ENCODE measurements at places on chromosomes 12 and 14. TPM values are rescaled to one million over a fixed set of nuclear protein-coding genes. Genes with fewer than 3 reads are reported as not detected.

DNA sequence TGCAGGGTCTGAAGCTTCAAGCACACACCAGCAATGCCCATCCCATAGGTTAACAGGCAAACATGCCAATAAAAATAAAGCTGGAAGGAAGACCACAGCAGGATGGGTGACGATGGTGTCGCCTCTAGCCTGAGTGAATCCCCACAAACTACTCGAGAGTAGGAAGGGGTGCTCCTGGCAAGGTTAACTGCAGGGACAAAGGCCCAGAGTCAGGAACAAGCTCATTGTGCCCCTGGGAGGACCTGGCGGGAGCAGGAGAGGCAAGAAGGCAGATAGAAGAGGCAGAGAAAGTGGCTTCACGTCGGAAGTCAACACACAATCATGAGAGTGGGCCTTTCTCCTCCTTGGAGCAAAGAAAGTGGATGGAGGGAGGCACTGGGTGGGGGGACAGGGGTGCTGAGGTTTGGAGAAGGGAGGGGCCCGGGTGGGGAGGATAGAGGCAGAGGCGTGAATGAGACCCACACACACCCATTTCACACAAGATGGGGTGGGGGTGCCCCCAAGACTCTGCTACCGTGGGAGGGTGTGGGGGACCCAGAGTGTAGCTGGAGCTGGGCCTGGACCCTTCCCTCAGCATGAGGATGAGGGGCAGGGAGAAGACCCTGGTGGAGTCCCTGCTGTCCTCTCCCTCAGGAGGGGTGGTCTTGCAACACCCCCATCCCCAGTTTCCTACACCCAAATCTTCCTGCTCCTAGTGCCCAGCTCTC is 43.1 kb downstream of the DIO3 start:
- H3K27me3 ChIP-seq = no peaks in the 10 kb centered on the region
- H3K4me3 ChIP-seq = no peak overlapping the region
- H3K36me3 ChIP-seq = no peaks in the 10 kb centered on the region
- no peak overlapping the region for H3K27ac ChIP-seq
- DNase-seq = no peak

DNA sequence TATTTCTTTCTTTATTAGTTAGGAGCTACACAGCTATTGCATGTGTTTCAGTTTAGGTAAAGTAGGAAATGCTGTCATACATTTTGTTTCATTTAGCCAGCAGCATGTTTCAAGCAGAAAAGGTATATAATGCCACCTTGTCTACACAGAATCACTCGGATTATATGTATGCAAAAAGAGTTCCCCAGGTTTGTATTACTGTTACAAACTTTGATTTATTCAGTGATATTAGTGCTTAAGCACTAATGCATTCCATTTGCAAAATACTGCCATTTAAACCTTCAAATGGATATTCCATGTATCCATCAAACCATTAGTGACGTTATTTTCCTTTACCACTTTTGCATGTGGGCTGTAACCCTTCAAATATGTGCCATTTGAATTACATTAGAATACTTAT is 564.0 kb downstream of the RPL10L start:
- H3K36me3 ChIP-seq = no peaks in the 10 kb centered on the region
- no peaks in the 10 kb centered on the region for H3K27me3 ChIP-seq
- H3K27ac ChIP-seq = no peak overlapping the region

- DNase-seq = peak; percentile 73
- H3K36me3 ChIP-seq = no peaks in the 10 kb centered on the region
- H3K4me1 ChIP-seq = peaks cover 23% of the 10 kb centered on the region
- H3K27me3 ChIP-seq = no peaks in the 10 kb centered on the region
- H3K4me3 ChIP-seq = no peak overlapping the region
- H3K27ac ChIP-seq = peak overlapping the region; percentile 88
Measured at GRCh38 chr12:56014205-56014604, 6.6 kb upstream of the IKZF4 start.

DNA sequence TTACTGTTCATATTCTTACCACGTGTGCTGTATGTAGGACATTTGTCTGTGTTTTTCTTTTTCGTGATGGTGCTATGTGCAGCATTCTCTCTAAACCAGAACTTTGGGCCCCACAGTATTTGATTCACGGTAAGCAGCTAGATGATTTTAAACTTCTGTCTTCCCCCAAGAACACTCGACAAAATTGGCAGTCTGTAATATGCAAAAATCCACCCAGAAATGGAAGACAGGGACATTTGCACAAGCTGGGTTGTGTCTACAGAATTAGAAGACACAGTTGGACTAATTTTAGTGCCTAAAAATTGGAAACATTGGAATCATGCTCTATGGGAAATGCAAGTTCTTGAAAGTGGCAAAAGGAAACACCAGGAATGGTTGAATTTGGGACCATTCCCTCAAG is 24.1 kb upstream of the MED13L start:
- peaks cover 13% of the 10 kb centered on the region for H3K4me1 ChIP-seq
- no peaks in the 10 kb centered on the region for H3K27me3 ChIP-seq
- no peak overlapping the region for H3K27ac ChIP-seq
- no peak overlapping the region for H3K4me3 ChIP-seq
- no peak for DNase-seq
- H3K36me3 ChIP-seq = no peaks in the 10 kb centered on the region

DNA sequence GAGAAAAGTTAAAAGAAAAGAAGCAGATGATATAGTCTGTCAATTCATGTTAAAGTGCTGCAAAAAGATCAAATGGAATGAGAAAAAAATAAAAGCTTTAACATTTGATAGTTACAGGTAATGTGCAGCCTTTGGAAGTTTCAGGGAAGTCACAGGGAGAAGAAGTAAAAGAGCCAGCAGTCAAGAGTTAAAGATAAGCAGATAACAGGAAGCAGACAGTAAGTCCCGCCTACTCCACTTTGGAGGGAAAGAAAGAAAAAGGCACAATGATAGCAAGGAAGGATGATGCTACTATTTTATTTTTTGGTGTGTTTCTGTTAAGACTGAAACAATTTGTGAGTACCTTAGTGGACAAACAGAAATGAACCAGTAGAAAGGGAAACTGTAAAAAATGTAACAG is 111.1 kb upstream of the KRR1 start:
- H3K27ac ChIP-seq = no peak overlapping the region
- H3K36me3 ChIP-seq = no peaks in the 10 kb centered on the region
- no peak for DNase-seq
- H3K27me3 ChIP-seq = no peaks in the 10 kb centered on the region
- H3K4me3 ChIP-seq = no peak overlapping the region

- H3K27ac ChIP-seq = peak overlapping the region; percentile 88
- no peak overlapping the region for H3K4me3 ChIP-seq
- H3K4me1 ChIP-seq = peaks cover 28% of the 10 kb centered on the region
- peak; percentile 72 for DNase-seq
Measured at GRCh38 chr14:61498303-61498702, 176.9 kb downstream of the PRKCH start.

GRCh38 chr12:119772431-119772830 is 104.5 kb downstream of the PRKAB1 start:
- H3K27ac ChIP-seq = no peak overlapping the region
- H3K27me3 ChIP-seq = no peaks in the 10 kb centered on the region
- H3K36me3 ChIP-seq = no peaks in the 10 kb centered on the region
- no peak overlapping the region for H3K4me3 ChIP-seq

- no peaks in the 10 kb centered on the region for H3K27me3 ChIP-seq
- no peaks in the 10 kb centered on the region for H3K36me3 ChIP-seq
- H3K4me3 ChIP-seq = no peak overlapping the region
- DNase-seq = no peak
Measured at GRCh38 chr14:93543766-93544165, 113.0 kb downstream of the UNC79 start.

GRCh38 chr12:32595251-32595650 is 83.8 kb upstream of the DNM1L start:
- H3K4me3 ChIP-seq = no peak overlapping the region
- no peak overlapping the region for H3K27ac ChIP-seq
- no peak for DNase-seq
- no peaks in the 10 kb centered on the region for H3K36me3 ChIP-seq
- no peaks in the 10 kb centered on the region for H3K27me3 ChIP-seq
- no peaks in the 10 kb centered on the region for H3K4me1 ChIP-seq

- no peak overlapping the region for H3K27ac ChIP-seq
- no peak overlapping the region for H3K4me3 ChIP-seq
- no peaks in the 10 kb centered on the region for H3K27me3 ChIP-seq
- DNase-seq = no peak
- no peaks in the 10 kb centered on the region for H3K4me1 ChIP-seq
Measured at GRCh38 chr12:112965643-112966042, 12.7 kb upstream of the OAS2 start.

- no peak for DNase-seq
- H3K4me3 ChIP-seq = no peak overlapping the region
- H3K36me3 ChIP-seq = no peaks in the 10 kb centered on the region
- no peaks in the 10 kb centered on the region for H3K4me1 ChIP-seq
- H3K27ac ChIP-seq = no peak overlapping the region
Measured at GRCh38 chr12:40469736-40470135, 222.5 kb upstream of the CNTN1 start.

GRCh38 chr12:15839682-15840081 is 42.5 kb upstream of the STRAP start:
- no peaks in the 10 kb centered on the region for H3K36me3 ChIP-seq
- no peak overlapping the region for H3K4me3 ChIP-seq
- H3K27me3 ChIP-seq = no peaks in the 10 kb centered on the region
- no peak for DNase-seq
- H3K4me1 ChIP-seq = no peaks in the 10 kb centered on the region

GRCh38 chr12:12333407-12334366 is 16.4 kb downstream of the MANSC1 start:
- no peak overlapping the region for H3K4me3 ChIP-seq
- peak overlapping the region; percentile 66 for H3K27ac ChIP-seq
- peak; percentile 86 for DNase-seq
- H3K36me3 ChIP-seq = no peaks in the 10 kb centered on the region
- no peaks in the 10 kb centered on the region for H3K27me3 ChIP-seq
- H3K4me1 ChIP-seq = peaks cover 32% of the 10 kb centered on the region

- no peaks in the 10 kb centered on the region for H3K36me3 ChIP-seq
- H3K4me1 ChIP-seq = peaks cover 8% of the 10 kb centered on the region
- no peak overlapping the region for H3K4me3 ChIP-seq
- H3K27ac ChIP-seq = no peak overlapping the region
- no peak for DNase-seq
- no peaks in the 10 kb centered on the region for H3K27me3 ChIP-seq
Measured at GRCh38 chr12:123085066-123085465, 65.8 kb downstream of the PITPNM2 start.

DNA sequence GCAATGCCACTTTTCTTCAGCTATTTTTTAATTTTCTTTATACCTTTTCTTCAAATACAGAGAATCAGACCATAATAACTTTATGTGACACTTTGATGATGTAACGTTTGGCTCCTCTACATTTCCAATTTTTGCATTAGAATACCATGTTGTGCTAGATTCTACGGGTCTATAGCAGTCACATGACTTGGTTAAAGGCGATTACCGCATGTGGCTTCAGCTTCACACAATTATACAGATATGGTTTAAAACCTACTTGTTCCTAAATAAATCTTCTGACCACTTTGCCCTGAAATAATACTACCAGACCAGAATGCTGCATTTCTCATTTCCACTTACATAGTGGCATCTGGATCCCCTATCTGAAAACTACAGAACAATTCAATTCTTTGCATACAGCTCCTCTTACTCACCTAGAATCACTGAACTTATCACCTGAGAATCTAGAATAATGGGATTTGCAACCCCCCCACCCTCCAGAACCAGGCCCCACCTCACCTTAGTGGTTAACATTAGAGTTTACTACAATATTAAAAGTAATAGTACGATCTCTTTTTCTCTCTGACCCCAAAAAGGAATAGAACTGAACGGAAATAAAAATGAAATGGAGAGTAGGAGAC is 1.3 kb downstream of the MAX start:
- H3K4me3 ChIP-seq = peak overlapping the region; percentile 86
- H3K36me3 ChIP-seq = no peaks in the 10 kb centered on the region

DNA sequence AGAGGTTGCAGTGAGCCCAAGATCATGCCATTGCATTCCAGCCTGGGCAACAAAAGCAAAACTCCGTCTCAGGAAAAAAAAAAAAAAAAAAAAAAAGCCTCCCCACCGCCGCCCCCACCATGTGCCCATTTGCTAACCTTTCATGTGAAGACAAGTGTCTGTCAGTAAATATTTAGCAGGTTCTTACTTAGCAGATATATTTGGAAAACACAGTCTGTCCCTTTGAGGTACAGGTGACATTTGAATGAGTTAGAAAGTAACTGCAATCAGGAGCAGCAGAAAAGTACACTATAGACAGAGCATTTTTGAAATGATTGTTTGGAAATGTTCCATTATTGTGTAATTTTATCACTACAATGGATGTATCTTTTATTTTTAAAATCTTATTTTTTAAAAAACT is 119.7 kb downstream of the FGD4 start:
- H3K27me3 ChIP-seq = no peaks in the 10 kb centered on the region
- H3K4me3 ChIP-seq = no peak overlapping the region
- peaks cover 12% of the 10 kb centered on the region for H3K4me1 ChIP-seq
- peak; percentile 23 for DNase-seq
- no peak overlapping the region for H3K27ac ChIP-seq
- H3K36me3 ChIP-seq = no peaks in the 10 kb centered on the region

DNA sequence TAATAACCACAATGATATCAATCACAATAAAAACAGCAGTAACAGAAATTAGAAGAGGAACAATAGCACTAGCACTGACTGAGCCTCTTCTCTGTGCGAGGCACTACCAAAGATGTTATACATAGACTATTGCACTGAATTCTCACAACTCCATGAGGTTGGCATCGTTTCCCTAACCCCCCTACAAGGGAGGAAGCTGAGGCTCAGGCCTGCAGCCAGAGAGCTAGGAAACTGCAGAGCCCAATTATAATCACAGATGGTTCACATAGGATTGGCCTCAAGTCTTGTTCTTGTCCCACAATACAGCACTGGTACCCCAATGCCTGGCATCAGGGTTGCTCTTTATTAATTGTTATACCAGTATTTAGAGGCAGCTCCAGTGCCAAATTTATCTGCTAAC is 278.0 kb downstream of the CEP128 start:
- H3K27ac ChIP-seq = no peak overlapping the region
- H3K4me3 ChIP-seq = no peak overlapping the region
- no peak for DNase-seq
- H3K27me3 ChIP-seq = no peaks in the 10 kb centered on the region

- H3K4me1 ChIP-seq = peaks cover 4% of the 10 kb centered on the region
- H3K4me3 ChIP-seq = no peak overlapping the region
- no peak for DNase-seq
- no peaks in the 10 kb centered on the region for H3K36me3 ChIP-seq
- no peaks in the 10 kb centered on the region for H3K27me3 ChIP-seq
Measured at GRCh38 chr12:1044696-1045095, 53.7 kb downstream of the ERC1 start.

- no peak overlapping the region for H3K4me3 ChIP-seq
- no peaks in the 10 kb centered on the region for H3K36me3 ChIP-seq
- peaks cover 30% of the 10 kb centered on the region for H3K4me1 ChIP-seq
- DNase-seq = no peak
- H3K27me3 ChIP-seq = peaks cover 9% of the 10 kb centered on the region
- peak overlapping the region; percentile 64 for H3K27ac ChIP-seq
Measured at GRCh38 chr12:51904951-51905470, 2.3 kb upstream of the ACVRL1 start.

Gene ANKRD33
- not detected for total RNA-seq

Gene PPP1R1A
- 2.8 TPM for total RNA-seq

Gene OLR1
- total RNA-seq = 1.1 TPM

Gene KERA
- total RNA-seq = not detected

Gene ABHD12B
- total RNA-seq = not detected

Gene SERPINA1
- total RNA-seq = 10.5 TPM

Gene PSEN1
- 100 TPM for total RNA-seq

Gene SAMD4A
- total RNA-seq = 14.0 TPM
